ENCODE measurements at places on chromosomes 7 and 10.
A peak's percentile ranks its signal among the peaks of the same experiment; 100 is the strongest.

DNA sequence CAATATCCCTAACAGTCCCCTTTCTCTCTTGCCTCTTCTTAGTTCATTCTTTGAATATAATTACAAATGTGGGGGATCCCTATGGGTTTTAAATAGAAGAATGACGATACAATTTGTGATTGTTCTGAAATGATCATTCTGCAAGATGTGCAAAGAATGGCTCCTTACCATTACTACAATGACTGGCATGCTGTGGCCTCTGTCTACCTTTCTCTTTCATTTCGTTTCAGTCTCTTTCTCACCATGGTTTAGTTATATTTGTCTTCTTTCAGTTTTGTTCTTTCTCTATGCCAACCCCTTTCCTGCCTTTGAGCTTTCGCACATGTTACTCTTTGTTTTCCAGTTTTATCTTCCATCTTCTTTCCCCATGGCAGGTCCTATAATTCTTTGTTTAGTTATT is 176.5 kb downstream of the SUGCT start:
- DNase-seq, result no peak

- DNase-seq, result no peak
Measured at GRCh38 chr7:45885264-45885882, 2.9 kb upstream of the IGFBP1 start.

- DNase-seq, result no peak
Measured at GRCh38 chr10:76213876-76214275, 782.5 kb downstream of the LRMDA start.

- no peak for DNase-seq
Measured at GRCh38 chr10:87782721-87783120, 35.3 kb downstream of the ATAD1 start.

DNA sequence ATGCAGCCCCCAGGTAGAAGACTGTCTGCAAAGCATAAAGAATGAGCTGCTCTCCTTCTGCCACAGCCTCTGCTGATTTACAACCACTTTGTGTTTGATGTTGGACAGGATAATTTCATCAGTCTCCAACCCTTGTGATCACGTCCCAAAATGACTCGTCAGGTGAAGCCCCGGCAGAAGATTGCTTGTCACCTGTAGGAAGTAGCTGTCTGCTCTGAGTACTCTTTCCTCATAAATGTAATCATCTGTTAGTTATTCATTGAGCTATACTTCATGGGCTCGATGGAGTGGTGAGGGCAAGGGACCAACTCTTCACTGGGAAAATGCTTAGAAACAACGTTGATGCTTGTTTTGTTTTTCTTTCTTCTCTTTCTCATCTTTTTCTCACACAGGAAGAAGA is 290.9 kb upstream of the SP8 start:
- no peak for DNase-seq

DNA sequence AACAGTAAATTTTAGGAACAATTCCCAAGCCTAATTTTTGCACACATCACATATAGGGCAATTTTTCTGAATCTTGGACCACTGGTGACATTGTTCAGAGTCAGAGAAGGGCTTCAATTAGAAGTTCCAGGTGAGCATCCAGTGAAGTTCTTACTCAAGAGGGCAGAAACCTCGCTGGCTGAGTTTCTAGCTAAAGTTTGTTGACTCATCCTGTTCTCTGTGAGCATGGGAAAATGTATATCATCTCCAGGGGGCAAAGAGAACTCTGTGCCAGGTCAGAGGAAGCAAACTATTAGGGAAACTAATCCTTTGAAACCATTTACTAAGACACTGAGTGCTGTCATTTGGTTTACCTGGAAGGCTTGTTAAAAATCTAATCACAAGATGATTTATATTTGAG is 695.6 kb upstream of the IGFBP3 start:
- no peak for DNase-seq

- DNase-seq, result no peak
Measured at GRCh38 chr10:132239126-132240031, 52.6 kb downstream of the DPYSL4 start.

DNA sequence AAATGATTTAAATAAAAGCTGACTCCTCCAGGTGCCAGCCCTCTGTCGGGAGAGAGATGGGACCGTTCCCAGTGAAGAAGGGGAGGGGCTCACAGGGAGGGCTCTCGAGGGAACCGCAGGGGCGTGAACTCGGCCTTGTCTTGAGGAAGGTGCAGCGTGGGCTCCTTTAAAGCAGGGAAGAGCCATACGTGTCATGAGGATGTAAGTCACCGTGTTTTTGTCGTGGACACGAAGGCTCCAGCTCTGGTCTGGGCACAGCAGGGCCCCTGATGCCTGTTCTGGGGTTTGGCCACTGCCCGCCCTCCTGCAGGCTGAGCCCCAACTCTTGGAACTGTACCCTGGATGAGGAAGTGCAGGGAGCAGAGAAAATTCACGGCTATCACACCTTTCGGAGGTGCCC is 45.0 kb downstream of the JAKMIP3 start:
- no peak for DNase-seq

DNA sequence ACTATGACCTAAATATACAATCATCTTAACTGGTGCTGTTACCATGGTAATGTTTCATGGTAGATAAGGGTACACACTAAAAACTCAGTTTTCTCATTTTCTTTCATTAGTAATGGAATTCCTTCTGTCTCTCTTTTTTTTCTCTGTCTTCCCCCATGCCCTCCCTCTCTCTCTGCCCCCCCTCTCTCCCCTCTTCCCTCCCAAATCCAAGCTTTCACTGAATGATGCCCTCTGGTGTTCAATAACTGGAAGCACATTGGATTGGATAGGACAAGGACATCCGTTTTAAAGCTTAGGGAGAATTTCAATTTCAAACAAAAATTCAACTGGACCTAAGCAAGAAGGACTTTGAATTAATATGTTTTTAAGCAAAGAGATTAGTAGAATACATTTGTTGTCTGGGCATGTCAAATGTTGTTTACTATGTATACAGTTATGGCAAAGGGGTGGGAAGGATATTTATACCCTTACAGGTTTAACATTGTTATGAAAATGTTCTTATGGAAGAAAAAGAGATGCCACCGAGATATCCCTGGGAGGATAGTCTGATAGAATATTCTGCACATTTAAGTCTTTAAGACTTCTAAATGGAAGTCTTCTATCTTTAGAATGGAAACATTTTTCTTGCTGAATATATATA is 6.1 kb downstream of the CHRM2 start:
- peak; percentile 46 for DNase-seq

DNA sequence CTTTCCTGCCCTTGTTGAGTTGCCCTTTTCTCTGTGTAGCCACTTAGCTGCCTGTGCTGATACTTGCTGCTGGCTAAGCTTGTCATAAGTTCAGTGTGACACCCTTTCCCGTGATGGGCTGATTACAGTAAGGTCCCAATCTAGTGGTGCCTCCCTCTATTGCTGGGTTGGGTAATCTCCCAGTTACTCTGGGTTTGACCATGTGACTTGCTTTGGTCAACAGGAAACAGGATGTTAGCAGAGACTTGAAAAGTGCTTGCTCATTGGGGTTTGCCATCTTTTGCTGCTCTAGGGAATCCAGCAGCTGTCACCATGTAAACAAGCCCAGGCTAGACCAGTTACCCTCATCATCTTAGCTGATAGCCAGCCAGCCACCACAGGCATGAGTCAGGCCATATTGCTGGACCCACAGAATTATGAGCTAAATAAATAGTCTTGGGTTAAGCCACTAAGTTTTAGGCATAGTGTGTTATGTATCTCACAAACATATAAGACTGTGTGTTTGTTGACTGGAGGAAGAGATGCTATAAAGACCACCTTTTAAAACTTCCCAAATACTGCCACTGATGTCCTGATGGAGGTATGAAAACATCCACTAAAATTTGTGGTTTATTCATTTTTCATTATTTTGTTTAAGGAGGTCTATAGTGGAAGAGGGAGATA is 4.0 kb upstream of the LEP start:
- DNase-seq, result no peak

- no peak for DNase-seq
Measured at GRCh38 chr7:157211690-157212089, 73.0 kb downstream of the UBE3C start.

- no peak for DNase-seq
Measured at GRCh38 chr7:139526578-139527544, 3.4 kb downstream of the CLEC2L start.

DNA sequence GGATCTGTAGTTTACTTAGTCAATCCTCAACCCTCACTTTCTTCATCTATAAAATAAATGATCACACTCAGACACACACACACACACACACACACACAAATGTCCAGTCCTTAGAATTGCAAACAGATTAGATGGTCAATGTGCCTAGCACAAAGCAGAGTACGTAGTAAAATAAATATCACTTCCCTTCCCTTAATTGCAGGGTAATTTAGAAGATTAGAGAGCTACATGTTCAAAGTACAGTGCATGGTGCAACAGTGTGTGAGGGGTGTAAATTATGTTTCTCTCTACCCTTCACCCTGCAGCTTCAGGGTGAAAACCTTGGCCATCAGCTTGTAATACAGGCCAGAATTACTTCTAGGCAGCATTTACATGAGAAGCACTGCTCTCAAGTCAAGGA is 187.0 kb upstream of the GHITM start:
- DNase-seq, result no peak

GRCh38 chr10:5305374-5305773 is 59.4 kb upstream of the UCN3 start:
- no peak for DNase-seq

DNA sequence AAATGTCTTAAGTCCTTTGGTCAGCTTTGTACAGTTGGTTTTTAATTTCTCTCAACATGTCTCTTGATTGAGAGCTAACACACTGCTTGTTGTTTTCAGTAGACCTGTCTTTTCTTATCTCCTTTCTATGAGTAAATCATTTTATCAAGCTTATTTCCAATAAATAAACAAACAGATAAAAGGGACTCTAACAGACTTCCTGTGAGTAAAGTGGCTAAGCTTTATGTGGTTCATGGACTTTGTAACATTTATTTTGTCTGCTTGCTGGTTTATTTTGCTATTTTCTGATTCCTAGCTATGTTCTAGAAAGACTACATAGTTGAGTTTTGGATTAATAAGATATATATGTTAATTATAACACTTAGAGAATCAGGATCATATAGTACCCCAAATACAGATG is 27.1 kb downstream of the OR9A2 start:
- DNase-seq, result no peak

GRCh38 chr10:78337016-78337415 is 303.4 kb downstream of the RPS24 start:
- DNase-seq, result no peak

- no peak for DNase-seq
Measured at GRCh38 chr10:132946-133898, 2.0 kb upstream of the ZMYND11 start.

DNA sequence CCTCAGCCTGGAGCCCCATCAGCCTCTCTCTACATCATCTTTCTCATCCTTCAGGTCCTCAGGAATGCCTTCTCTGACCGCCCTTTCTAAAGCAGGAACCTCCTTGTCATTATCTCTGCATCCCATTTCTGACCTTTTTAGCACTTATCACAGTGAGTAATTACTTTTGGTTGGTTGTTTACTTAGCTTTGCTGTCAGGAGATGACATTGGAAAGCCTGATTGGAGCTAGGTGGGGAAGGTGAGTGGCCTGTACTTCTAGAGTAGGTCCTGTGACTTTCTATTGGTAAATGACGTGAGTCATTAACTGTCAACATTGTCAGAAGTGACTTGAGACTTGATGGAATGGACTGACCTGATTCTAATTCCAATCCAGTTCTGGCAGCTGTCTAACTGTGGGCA is 9.3 kb upstream of the SLC25A13 start:
- DNase-seq, result no peak

DNA sequence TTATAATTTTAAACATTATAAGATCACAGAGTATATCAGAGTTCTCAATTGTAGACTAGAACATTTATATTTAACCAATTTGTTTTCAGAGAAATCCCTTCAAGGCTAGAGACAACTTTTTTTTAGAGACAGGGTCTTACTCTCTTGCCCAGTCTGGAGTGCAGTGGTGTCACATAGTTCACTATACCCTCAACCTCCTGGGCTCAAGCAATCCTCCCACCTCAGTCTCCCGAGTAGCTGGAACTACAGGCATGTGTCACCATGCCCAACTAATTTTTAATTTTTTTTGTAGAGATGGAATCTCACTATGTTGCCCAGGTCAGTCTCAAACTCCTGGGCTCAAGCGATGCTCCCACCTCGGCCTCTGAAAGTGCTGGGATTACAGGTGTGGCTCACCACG is 15.3 kb downstream of the UCMA start:
- DNase-seq, result no peak

DNA sequence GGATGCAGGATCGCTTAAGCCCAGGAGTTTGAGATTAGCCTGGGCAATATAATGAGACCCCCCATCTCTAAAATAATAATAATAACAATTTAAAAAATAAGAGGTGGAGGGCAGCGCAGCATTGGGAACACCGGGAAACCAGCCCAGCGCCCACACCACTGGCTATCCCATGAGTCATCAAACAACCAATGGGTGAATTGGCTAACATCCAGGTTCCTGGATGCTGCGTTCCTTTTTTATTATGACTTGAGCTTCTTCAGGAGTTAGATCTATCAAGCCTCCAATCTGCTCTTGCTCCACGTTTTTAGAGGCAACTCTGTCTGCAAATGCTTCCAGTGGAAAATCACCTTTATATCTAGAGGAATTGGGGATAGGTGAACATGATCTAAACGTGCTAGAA is 10.0 kb upstream of the LRRC4 start:
- no peak for DNase-seq

DNA sequence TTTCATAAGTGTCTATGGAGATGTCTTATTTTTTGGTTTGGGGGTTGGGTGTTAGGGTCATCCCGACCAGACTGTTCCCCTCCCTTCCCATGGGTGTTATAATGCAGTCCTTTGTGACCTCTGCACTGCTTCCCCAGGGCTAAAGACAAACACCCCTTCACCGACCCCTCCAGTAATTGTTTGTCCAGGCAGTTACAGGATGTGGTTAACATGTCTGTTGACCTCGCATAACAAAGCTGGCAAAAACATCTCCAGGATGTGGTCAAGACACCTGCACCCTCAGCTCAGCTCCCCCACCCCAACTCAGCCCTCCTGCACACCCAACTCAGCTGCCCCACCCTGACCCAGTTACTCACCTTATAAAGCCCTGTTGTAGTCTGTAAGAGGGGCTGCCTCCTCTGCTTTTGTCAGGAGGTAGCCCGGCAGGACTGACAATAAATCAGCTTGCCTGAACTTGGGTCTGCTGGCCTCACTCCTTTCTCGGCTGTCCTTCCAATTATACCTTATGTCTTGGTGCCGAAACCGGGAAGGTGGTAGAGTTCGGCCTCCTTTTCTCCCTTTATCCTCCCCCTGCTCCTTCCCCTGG is 102.2 kb downstream of the ZNF92 start:
- DNase-seq, result peak; percentile 90

GRCh38 chr10:101691081-101691480 is 3.9 kb downstream of the FBXW4 start:
- no peak for DNase-seq

DNA sequence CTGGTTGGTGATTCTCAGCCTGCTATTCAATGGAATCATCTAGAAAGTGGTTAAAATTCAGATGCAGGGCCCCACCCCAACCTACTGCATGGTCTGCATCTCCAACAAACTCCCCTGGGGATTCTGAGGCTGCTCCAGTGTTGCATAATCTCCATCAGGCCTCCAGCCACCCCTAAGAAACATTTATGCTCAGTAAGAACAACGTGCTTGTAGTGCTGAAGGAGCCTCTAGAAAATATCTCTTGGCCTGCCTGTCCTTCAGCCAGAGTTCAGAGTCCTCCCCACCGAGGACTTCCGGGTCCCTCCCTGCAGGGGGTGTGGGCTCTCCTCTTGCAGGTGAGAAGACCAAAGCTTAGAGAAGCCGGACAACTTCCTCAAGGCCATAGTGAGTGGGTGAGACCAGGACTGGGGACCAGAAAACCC is 159.8 kb downstream of the SH3PXD2A start:
- no peak for DNase-seq
